ENCODE measurements at places on chromosomes 2 and 18.

- DNase-seq, result no peak
Measured at GRCh38 chr2:97210325-97210724, 97.4 kb downstream of the ANKRD36 start.

- no peak for DNase-seq
Measured at GRCh38 chr2:199882667-199883066, 28.4 kb upstream of the C2orf69 start.

DNA sequence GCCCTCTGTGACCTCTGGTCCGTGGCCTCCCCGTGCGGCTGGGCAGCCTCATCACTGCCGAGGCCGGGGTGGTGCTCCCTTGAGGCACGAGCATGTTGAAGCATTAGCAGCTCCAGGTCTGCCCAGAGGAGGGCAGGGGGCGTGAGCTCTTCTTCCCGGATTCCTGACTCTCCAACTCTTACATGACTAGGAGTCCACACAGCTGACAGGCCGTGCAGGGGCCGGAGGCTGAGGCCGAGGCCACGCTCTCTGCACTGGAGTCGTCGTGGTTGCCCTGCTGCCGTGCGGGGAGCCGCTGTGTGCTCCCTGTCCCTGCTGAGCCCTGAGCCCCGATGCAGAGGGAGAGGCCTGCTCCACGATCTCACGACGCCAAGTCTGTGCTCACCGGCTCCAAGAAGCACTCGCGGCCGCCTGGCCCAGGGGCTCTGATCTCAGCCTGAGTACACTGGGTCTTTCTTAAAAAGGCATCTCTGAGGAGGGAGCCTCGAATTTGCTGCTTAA lies 19.4 kb upstream of the KCNG2 start:
- no peak for DNase-seq

DNA sequence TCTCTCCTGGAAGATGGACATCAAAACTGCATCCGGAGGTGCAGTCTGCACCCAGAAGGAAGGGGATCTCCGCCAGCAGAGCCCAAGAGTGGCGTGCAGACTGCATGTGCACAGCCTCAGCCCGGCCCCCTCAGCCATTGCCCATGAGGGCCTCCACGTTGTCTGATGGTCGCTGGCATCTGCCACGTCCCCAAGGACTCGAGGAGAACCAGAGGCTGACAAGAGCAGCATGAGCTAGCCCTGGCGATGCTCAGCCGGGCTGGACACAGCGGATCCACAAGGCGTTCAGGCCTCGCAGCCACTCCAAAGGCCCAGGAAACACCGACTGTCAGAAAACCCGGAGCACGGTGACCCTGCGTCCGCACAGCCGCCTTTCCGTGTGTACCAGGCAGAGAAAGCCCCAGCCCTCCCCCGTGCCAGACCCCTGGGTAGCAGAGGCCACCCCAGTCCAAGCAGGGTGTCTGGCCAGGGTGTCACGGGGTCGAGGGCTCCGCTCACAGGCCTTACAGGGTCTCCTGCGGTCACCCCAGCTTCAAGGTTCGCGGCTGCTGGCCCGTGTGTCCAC lies 48.3 kb downstream of the SLC66A2 start:
- DNase-seq, result no peak

GRCh38 chr2:171923206-171923605 lies 945 bp downstream of the HAT1 start:
- DNase-seq, result no peak

GRCh38 chr2:71155846-71156245 lies 25.4 kb downstream of the MPHOSPH10 start:
- DNase-seq, result no peak

DNA sequence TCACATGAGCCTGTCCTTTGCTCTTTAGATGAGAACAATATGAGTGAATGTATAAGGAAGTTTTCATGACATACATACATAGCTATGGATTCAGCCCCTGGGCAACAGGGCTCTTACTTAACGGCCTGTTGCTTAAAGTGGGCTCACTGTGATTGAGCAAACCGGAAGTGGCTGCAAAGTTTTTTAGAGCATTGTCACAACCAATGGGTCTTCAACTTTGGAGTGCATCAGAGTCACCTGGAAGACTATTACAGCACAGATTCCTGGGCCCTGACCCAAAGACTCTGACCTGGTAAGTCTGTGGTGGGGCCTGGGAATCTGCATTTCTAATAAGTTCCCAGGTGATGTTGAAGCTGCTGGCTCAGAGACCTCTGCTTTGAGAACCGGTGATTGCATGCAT lies 106.3 kb upstream of the SEC11C start:
- DNase-seq, result no peak

GRCh38 chr18:70641156-70641775 lies 352.4 kb downstream of the SOCS6 start:
- no peak for DNase-seq

- peak; percentile 63 for DNase-seq
Measured at GRCh38 chr2:20674974-20675679, 8.2 kb downstream of the GDF7 start.

DNA sequence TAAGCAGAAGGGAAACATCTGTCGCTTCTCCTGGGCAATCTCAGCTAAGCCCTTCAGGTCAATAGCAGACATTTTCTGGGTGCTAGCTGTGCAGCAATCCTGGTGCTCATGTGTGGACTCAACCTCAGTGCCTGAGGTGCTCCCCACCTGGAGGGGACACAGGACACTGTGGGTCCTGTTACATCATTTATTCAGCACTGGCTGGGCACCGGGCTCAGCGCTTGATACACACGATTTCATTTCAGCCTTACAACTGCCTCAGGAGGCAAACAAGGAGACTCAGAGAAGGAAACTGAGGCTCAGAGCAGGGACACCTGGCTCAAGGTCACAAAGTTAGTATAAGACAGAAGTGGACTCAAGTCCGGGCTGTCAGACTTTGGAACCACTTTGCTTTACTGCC lies 46.7 kb downstream of the MARCO start:
- DNase-seq, result no peak

- peak; percentile 28 for DNase-seq
Measured at GRCh38 chr2:132415915-132416722, 486 bp upstream of the GPR39 start.

DNA sequence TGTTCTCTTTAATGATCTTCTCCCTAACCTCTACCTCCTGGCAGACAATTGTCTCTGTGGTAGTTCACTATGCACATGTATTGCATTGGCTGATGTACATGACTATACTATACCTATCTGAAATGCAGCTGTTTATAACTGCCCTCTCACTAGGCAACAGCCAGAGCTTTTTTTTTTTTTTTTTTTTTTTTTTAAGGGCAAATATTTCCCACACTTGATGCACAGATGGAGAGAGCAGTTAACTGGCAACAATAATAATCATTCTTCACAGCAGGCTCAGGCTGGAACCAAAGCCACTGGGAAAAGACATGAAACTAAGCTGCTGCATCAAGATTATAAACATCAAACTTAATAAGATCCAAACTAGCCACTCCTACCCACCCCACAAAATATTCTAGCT lies 707.7 kb downstream of the LRP1B start:
- DNase-seq, result no peak

DNA sequence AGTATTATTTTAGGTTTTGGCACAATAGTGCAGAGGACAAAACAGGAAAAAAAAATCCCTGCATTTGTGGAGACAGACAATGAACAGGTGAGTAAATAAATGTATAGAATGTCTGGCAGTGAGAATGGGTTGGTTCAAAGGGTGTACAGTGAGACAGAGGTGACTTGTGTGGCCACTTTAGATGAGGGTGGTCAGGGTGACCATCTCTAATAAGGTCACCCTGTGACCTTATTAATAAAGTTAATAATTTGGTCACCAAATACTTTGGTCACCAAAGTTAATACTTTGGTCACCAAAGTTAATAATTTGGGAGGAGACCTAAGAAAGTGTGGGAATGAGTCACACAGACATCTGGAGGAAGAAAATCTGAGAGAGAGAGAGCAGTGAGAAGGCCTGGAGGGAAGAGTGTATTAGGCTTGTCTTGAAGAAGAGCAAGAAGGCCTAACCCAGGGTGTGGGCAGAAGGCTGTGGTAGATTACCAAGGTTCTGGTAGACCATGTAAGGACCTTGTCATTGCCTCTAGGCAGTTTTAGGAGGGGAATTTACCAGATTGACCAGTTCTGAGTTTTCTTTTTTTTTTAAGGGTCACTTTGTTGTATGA lies 1368.4 kb upstream of the CELF4 start:
- no peak for DNase-seq

DNA sequence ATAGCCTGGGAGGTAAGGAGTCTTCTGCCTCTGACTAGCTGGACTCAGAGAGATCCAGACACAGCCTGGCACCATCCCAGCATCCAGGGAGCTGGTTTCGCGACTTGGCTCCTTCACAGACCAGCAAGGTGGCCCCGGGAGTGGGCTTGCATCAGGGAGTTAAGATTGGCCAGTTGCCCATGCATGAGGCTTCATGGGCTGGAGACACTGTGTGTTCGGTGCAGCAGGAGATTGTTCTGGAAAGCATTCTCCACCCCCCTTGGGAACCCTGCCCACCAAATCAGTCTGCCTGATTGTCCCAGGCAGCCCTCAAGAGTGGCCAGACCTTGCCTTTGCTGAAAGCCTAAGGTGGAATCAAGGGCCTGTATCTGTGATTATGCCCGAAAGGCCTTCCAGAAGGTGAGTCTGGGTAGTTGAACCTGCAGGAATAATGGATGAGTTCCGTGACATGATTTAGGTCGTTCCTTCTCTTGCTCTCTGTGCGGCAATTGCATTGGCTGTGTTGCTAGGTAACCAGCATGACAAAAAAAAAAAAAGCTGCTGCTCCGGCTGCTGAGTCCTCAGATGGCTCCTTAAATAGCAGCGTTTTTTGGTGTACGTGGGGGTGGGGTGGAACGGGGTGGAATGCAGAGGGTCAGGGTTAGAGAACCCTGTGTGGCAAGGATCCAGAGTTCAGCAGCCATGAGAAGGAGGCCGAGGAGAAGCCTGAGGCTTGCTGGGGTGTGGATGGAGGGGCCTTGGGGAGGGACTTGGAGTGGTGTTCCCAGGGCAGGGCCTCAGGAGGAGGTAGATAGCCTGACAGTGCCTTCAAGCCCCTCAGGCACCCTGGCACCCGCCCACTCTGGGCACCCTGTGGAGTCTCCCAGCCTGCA lies 93.0 kb upstream of the MCFD2 start:
- DNase-seq, result peak; percentile 63

DNA sequence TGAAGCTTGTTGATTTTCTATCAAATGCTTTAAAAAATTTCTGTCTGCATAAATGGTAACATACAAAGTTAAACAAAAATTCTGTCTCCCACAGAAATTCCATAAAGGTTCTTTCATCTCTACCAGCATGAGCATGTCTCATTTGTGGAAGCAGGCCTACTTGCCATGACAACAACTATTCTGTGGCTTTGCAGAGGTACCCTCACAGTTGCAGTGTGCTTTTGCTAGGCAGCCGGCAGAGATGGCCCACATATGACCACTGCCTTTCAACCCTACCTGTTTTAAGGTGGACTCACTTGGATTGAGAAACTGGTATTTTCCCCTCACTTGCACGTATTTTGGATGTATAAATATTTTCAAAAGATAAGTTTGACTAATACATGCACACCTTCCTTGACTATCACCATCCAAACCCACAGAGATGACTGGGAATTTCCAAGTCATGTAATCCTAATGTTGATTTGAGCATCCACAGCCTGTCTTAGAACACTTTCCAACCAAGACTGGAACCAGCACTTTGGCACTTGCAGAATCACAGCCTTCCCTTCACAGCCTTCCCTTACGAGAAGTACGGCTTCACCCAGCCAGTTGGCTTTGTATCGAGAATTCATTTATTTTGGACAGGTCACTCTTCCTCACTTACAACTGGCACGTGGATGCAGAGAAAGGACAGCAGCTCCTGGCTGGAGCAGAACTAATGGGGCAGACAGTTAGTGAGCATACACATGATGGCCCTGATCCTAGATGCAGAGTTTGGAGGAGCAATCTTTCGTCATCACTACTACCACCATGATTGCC lies 9.3 kb upstream of the FHL2 start:
- DNase-seq, result no peak

DNA sequence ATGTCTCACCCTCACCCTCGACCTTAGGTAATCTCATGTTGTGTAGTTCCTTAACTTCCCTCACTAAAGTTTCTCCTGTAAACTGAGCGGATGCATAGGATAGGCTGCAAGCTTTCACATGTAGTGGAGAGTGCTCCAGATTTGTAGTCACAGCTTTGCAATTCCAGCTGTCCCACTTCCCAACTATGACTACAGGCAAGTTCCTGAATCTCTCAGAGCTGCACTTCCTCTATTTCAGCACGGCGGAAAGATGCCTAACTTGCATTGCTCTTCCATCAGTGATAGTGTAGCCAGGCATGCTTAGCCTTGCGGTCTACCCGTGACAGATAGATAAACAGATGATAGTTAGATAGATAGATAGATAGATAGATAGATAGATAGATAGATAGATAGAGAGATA lies 183.1 kb upstream of the CCDC68 start:
- DNase-seq, result no peak
